Kidney glomerular epithelial cell (primary cell): ENCODE measurements at places on chromosomes 16 and 17.
A peak's percentile ranks its signal among the peaks of the same experiment; 100 is the strongest.

DNA sequence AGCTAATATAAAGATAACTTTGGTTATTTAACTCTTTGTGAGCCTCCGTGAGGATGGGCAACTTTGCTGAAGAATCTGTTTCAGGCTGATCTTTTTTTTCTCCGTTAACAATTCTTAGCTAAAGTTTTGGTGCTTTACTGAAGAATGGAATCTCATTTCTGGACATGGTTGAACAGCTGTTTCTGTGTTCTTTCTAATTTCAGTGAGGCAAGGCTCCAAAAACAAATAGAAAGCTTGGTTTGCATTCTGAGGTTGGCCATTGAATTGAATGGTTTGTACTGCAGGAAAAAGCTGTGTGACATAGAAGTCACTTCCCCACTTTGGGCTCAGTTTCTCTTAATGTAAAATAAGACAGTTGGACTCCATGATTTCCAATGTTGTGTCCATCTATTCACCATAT, 22.3 kb upstream of the HLF start:
- no peak for DNase-seq

DNA sequence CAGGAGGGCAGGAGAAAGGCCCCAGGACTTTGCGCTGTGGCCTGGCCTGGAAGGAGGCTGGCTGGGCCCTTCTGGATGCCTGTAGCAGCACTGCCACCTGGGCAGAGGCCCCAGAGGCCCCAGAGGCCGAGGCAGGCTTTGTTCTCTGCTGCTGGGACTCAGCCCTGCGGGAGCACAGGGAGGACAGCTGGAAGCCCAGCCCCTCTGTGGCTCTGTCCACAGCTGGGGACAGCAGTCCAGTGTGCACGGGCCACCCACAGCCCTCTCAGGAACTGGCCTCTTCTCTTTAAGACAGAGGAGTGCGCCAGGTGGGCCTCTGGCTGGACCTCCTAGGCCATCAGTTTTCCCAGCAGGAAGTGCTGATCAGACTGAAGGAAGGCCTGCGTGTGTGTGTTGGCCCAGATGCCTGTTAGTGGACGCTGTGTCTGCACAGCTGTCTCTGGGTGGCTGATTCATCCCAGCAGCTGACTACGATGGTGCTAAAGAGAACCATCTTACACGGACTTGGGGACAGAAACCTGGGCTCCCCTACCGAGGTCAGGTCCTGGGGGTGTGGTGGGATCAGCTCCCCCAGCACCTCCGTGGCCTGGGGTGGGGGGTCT, 26.9 kb upstream of the ZNF750 start:
- no peak for DNase-seq

GRCh38 chr17:61822326-61823285, 40.7 kb downstream of the BRIP1 start:
- no peak for DNase-seq

- no peak for DNase-seq
Measured at GRCh38 chr17:73262676-73263642, 1.3 kb upstream of the CPSF4L start.

DNA sequence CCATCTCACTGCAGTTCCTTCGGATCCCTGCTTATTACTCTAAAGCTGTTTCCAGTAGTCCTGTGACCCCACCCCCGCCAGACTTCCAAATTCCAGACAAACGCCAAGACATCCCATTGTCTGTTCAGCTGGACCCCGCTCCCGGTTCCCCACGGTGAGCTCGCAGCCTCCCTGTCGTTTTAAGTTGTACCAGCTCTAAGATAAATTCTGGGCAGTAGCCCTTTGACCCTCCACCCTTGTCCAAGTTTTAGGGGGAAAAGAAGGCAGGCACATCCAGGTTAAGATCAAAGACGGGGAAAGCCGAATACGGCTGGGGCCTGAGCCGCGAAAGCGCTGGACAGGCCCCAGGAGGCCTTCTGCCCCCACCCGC, 589 bp downstream of the ARL6IP1 start:
- no peak for DNase-seq

DNA sequence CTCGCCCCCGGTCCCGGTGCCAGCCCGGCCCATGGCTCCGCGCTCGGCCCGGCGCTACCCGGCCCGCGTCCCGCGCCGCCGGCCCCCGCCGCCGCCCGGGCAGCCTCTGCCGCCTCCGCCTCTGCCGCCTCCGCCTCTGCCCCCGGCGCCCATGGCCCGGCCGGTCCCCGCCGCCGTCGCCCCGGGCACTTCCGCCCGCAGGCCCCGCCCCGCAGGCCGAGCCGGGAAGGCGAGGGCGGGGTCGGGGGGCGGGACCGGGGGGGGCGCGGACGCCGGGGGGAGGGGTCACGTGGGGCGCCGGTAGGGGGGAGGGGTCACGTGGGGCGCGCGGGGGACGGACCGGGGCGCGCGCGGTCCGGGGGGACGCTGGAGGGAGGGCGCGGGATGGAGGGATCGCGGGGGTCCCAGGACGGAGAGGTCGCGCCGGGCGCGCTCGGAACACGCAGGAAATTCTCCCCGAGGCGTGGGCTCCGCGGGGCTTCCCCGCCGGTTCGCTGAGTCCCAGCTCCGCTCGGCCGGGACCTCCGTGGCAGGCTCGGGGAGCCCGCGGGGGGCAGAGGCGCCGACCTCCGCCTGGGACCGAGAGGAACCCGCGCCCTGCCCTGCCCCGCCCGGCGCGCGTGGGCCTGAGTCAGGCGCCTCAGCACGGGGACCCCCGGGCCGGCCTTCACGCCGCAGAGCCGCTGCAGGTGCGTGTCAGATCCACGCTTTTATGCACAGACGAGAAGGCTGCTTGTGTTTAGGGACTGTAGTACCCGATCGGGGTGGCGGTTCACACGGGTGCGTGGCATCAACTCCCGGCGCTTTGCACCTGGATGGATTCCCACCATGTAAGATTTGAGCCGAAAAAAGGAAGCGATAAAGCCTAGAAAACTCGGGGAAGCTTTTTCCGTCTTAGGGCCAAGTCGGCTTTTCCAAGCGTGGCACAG, at the start of gene PGAP6:
Gene PGAP6, minus strand, starts transcription at position 190 of the 929 bp plus-strand sequence. Its CDS starts 157 bp downstream, at position 33.
- peak; percentile 9 for DNase-seq

DNA sequence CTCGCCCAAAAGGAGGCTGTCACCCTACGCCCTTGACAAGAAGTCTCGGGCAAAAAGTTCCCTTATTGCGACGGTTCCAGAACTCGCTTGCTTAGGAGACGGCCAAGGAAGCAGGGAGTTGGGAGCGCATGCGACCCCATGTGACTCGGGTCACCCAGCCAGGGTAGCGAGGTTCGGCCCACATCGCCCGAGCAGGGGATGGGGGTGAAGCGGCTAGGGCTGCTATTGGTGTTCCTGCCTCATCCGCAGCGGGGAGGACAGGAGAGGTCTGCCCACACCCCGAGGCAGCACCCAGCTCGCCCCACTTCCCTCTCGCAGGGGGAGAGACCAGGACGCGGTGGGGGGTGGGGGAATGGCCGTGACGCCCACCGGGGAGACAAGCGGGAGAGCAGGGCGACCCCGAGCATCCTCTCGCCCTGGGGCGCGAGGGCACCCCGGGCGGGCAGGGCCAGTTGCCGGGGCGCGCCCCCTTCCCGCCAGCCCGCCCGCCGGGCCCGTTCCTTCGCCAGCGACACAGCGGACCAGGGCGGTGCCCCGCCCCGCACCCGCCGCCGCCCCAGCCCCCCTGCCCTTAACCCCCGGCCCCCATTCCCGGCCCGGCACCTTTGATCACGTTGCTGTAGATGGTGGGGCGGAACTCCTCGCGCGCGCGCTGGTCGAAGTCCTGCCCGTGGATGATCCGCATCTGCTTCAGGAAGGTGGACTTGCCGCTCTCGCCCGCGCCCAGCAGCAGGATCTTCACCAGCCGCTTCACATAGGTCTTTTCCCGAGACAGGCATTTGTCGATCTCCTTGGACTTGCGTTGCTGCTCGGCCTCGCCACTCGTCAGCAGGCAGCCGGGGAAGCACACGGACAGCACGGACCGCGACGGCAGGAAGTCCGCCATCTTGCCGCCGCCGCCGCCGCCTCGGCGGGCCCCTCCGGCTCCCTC, 567 bp downstream of the GNA13 start:
- DNase-seq = peak; percentile 76

- DNase-seq = no peak
Measured at GRCh38 chr16:57977418-57978069, 6.6 kb upstream of the CNGB1 start.
